HCT116 (cell line): ENCODE measurements at places on chromosomes 2 and 18. TPM values are rescaled to one million over a fixed set of nuclear protein-coding genes. Genes with fewer than 3 reads are reported as not detected.

GRCh38 chr2:238702276-238703052 is 145.4 kb upstream of the TWIST2 start:
- DNase-seq, result no peak

Gene LOXHD1
- not detected for total RNA-seq

DNA sequence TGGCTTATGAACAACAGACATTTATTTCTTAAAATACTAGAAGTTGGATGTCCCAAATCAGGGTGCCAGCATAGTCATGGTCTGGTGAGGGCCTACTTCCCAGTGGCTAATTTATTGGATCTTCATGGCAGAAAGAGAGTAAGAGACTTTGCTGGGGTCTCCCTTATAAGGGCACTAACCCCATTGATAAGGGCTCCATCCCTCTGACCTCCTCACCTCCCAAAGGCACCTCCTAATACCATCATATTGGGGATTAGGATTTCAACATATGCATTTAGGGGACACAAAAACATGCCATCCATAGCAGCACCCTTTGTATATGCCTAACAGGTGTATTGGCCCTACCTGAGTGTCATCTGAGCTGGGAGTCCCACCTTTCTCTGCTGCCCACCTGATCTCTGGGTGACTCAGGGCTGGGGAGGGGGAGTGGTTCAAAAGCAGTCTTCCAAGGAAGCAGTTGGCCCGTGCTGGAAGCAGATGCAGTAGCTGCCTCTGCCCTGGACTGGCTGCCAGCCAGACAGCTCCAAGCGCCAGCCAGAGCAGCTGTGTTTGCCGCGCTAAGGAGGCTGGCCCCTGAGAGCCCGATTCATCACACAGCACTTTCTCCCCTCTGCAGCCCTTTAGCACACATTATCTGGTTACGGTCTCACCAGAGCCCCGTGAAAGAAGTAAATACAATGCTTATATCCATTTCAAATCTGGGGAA is 84.6 kb downstream of the SMAD7 start:
- no peak for DNase-seq

DNA sequence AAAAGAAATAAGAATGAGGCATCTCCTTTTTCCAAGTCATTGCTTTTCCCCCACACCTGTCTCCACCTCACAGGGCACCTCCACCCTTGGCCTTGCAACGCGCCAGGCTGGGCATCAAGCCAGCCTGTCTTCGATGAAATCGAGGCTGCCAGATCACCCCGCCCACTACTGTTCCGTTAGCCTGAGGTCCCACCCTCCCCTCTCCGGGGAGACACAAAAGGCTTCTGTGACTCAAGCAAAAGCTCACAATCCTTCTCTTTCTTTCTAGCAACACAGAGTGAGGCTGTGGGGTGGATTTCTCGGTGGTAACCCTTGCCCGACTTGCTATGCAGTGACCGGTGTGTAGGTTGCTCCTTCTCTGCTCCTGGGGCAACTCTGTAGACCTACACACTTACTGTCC is 9.9 kb downstream of the TNP1 start:
- DNase-seq, result no peak

DNA sequence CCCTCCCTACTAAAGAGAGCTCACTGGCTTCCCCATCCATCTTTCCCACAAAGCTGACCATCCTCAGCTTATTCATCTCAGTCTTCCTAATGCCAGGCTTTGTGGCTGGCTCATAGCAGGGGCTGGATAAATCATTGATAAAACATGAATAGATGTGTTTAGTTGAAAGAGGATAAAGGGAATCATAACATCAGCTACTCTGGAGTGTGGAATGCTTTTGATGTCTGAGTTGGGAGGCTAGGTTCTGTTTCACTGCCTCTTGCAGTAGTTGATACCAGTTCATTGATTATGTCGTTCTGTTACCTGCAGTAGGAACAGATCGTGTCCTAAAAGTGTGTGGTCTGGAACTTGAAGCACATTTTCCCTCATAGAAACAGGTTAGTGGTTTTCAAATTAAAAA is 66.3 kb upstream of the HK2 start:
- no peak for DNase-seq

Gene SIX2
- total RNA-seq, result 0.54 TPM

GRCh38 chr2:1743396-1744150 is 742 bp downstream of the PXDN start:
- DNase-seq, result no peak

- no peak for DNase-seq
Measured at GRCh38 chr18:79453816-79454735, 58.3 kb downstream of the NFATC1 start.

Gene KLHL41
- total RNA-seq, result 0.15 TPM

- DNase-seq, result no peak
Measured at GRCh38 chr18:71831039-71831438, 713.1 kb downstream of the CBLN2 start.

Gene DSC2
- 33.4 TPM for total RNA-seq

DNA sequence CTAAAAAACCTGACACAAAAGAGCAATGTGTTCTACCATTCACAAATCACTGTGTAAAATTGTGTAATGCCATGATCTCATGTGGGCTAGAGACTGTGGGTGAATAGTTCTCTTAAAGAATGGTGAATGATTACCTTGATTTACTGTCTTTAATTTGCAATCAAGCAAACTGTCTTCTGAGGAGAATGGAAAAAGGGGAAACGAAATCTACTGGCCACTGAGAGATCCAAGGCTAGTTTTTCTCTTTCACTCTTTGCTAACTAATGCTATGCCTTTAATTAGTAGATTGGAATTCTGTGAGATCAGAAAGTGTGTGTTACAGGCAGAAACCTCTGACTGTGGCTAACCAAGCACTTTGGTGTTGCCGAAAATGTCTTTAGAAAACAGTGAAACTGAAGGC is 422.7 kb downstream of the TGIF1 start:
- no peak for DNase-seq

Gene C2orf92
- total RNA-seq, result 3.0 TPM

DNA sequence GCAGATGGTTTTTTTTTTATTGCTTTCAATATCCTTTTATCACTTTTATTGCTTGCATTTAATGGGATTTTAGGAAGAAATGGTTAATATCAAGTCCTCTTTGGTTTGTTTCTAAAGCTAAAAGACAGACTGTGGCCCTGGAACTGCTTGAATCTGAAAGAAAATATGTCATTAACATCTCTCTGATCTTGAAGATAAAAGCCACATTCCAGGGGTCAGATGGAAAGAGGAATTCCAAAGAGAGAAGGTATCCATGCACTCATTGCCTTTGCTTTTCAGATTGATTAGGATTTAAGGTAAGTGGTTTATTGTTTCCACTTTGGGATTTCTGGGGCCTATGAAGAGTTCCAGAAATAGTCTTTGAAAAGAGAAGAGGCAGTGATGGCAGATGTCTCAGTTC is 54.1 kb downstream of the ARHGEF33 start:
- no peak for DNase-seq

GRCh38 chr2:218081695-218082094 is 12.6 kb downstream of the RUFY4 start:
- DNase-seq, result no peak

GRCh38 chr2:65071499-65072180 is 15.4 kb downstream of the CEP68 start:
- no peak for DNase-seq

- DNase-seq, result no peak
Measured at GRCh38 chr18:13163167-13163927, 55.2 kb upstream of the LDLRAD4 start.

GRCh38 chr2:225381609-225382008 is 17.9 kb upstream of the NYAP2 start:
- DNase-seq, result no peak

DNA sequence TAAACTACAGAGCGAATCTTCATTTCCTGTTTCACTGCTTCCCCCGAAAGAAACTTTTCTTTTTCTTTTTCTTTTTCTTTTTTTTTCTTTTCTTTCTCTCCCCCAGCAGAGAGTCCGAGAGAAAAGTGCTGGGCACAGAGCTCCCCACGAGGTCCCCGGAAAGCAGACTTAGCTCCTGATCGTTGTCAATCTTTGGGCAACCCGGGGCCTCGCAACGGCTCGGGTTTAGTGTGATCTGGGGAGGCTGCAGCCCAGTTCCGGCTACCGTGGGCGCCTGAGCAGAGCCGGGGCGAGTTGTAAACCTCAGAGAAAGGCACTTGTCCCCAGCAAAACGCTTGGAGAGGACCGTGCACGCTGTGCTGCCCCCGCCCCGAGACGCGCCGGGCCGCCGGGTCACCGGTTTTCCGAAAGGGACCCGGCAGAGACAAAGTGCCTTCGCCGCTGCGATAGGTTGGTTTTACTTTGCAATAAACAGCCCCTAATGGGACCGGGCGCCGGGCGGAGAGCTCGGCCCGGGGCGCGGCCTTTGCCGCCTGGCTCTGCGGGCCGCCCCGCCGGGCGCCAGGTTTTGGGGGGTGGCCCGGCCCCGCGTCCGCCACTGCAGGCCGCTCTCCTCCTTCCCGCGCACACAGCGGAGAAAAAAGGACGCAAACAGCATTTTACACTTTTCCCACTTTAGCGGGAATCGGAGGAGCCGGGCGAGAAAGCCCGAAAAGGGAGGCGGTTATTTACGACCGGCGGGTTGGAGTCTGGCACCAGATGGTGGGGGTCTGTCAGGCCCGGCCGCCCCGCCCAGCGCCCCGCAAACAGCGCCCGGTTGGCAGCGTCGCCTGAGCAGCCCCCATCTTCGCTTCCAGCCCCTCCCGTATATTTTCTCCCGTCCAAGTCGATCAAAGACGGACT is 136.0 kb downstream of the INSIG2 start:
- DNase-seq, result no peak

Gene PRKAG3
- total RNA-seq, result not detected

Gene LBH
- 1.2 TPM for total RNA-seq

Gene B4GALT6
- 16.1 TPM for total RNA-seq

GRCh38 chr2:97747285-97747684 is 33.9 kb downstream of the ZAP70 start:
- no peak for DNase-seq

GRCh38 chr2:20697322-20697934 is 30.5 kb downstream of the GDF7 start:
- DNase-seq, result no peak

DNA sequence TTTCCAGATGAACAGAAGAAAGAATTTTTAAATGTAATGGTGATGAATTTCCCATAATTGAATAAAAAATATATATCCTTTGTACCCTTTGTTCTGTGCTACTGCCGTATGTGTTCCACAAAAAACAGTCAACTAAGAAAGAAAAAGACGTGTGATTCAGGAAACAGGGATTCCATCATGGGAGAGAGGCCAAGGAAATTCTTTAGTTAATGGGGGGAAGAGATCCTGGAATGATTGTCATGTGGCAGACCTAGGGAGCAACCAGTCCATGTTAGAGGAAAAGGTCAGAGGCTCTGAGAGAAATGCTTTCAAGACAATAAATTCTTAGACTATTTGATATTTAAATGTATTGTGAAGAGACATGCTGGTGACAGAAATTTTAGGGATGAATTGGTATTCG is 76.6 kb downstream of the CPO start:
- DNase-seq, result no peak

Gene ACOXL
- total RNA-seq, result 5.5 TPM

- DNase-seq, result no peak
Measured at GRCh38 chr2:162217598-162217997, 25.6 kb downstream of the FAP start.

DNA sequence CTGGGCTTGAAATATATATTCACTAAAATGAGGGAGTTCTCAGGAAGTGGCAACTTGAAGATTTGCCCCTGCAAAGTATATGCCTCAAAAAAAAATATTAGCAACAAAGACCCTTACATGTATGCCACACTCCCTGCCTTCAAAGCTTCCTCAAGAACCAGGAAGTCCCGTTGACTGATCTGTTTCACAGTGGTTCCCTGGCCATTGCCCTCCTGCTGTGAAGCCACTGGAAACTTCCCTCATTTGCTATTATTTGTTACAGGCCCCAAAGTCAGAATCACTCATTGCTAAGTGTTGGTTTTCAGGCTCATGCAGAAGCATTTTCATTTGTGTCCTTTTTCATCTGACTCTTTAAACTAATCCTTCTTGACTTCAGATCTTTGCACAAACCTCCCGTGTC is 421.5 kb downstream of the ZNF521 start:
- DNase-seq, result no peak

DNA sequence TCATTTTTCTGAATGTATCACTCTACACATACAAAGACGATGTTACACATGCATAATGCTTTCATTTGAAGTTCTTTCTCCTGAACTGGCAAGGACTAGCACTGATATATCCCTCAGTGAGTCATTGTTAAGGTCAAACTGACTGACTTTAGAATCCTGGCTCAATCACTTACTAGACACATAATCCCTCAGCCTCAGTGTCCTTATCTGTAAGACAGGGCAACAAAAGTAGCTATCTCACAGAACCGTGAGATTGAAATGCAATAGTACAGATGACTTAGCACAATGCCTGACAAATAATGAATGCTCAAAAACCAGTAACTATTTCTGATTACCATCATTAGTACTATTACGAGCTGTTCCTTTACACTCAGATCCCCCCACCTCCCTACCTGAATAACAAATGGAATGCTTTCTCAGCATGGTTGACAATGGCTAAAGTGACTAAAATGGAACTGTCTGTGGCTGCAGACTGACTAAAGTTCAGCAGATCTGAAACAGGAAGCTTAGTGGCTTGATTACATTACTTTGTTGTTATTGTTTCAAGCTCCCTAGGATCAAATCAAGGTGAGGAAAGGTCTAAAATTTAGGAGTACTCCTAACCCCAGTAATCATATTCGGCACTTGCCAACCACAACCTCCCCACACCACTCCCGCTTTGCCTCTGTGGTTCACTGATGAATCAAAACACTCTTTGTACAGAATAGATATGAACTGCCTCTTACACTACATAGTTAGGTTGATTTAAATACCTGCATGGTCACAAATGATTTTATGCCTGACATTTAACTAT is 35.8 kb upstream of the CACNB4 start:
- DNase-seq, result no peak

GRCh38 chr2:96336104-96336775 is 674 bp downstream of the NCAPH start:
- no peak for DNase-seq

Gene SCYGR4
- not detected for total RNA-seq

- DNase-seq, result no peak
Measured at GRCh38 chr2:71938659-71939587, 208.7 kb downstream of the CYP26B1 start.

- peak; percentile 41 for DNase-seq
Measured at GRCh38 chr2:101516823-101517690, 42.1 kb upstream of the RFX8 start.

DNA sequence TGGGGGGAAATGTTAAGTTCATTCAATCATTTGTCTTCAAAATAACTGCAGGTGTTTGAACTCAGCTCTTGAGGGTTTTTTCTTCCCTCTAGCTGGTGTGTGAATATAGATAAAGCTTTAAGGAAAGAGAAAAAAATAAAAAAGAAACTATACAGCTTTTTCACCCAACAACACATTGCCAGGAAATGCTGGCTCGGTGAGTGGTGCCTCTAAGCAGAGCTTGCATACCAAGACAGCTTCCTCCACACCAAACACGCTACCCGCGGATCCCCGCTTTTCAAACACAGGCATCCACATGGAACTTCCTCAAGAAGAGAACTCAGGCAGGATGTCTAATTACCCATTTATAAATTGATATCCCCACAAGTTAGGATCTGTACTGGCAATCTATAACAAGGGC is 69.8 kb upstream of the TANK start:
- no peak for DNase-seq

Gene INHA
- total RNA-seq, result not detected
